Smooth muscle cell of the brain vasculature (primary cell): ENCODE measurements at places on chromosomes 11 and 22.

GRCh38 chr11:78224906-78225420 lies 36.2 kb downstream of the USP35 start:
- no peak for DNase-seq

DNA sequence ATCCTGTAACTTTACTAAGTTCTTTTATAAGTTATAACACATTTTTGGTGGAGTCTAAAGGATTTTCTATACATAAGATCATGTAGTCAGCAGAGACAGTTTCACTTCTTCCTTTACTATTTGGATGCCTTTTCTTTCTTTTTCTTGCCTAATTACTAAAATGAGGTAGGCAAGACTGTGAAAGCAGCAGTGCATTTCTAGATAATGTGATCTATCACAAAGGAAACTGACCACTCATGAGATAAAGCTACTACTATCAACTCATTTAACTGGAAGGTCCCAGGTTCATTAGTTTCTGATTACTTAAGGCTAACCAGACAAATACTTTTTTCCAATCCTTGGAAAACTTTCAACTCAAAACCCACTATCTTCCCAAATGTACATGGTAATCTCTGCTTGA lies 196.2 kb upstream of the E2F8 start:
- DNase-seq, result no peak

GRCh38 chr11:126879516-126879915 lies 121.1 kb downstream of the KIRREL3 start:
- DNase-seq, result no peak

- no peak for DNase-seq
Observed at GRCh38 chr11:69642549-69642912, 1.6 kb downstream of the CCND1 start.

- DNase-seq, result no peak
Observed at GRCh38 chr11:19055016-19055415, 5.5 kb downstream of the MRGPRX2 start.

DNA sequence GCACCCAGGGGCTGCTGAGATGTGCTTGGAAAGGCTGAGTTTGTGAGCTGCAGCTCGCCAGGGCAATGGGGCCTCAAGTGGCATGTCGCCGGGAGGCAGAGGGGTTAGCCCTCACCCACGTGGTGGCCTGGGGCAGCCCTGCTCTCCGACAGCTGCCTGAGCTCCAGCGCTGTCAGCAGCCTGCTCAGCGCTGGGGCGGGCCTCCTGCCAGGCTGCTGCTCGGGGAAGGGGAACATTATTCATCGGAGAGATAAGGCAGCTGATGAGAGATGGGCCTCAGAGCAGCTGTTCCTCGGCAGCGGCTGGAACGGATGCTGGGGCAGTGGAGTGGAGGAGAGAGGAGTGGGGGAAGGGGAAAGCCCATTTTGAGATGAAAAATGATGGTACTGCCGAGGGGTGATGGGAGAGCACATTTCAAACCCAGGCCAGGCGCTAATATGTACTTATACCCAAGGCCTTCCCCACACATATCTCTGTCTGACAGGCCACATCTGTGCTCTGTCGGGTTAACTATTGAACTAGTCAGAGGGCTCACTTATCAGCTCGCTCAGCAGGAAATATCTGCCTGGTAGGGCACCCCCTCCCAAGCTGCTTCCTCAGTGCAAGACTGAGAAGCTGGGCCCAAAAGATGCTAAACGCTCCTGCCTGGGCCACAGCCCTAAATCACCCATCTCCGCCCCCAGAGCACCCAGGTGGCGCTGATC lies 79.5 kb downstream of the TIMP3 start:
- DNase-seq, result no peak

- DNase-seq, result no peak
Observed at GRCh38 chr22:22974795-22975580, 87.4 kb downstream of the IGLL5 start.
